ENCODE measurements at places on chromosomes 2 and 18.

DNA sequence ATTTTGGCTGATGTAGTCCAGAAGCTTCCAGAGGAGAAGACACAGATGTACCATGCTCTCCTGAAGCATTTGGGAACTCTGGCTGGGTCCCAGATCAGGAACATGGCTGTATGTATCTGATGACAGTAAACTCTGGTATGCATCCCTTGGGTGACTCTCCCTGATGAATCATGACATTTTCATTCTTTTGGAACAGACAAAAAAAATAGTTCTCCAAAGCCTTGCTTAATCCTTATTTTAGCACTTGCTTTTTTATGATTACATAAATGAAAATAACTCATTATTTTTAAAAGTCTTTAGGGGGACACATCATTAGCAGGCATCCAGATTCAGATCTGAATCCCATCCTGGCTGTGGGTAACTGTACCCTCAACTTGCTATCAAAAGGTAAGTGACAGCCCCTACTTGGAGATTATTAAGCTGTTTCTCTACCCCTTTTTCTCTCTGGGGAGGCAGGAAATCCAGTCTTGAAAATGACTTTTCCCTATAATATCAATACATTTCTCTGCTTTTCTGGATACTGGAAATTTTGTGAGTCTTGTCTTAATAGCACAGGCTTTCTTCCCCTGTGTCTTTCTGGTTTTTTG is 23.3 kb downstream of the AOX1 start:
- no peak for DNase-seq

DNA sequence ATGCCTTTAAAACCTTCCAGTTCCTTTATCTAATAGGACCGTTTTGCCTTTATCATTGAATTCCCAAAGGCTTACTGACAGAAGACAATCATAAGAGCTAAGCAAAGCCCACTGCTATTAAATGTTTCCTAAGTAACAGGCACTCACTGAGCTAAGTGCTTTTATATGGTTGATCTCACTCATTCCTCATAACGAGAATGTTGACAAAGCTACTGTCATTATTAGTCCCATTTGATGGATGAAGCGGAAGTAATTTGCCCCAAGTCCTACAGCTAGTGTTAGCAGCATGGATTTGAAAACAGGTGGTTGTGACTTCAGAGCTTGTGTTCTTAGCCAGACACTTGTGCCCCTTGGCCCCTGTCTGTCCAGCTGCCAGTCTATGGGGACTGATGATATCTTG is 134.8 kb upstream of the SERPINE2 start:
- DNase-seq = no peak

- DNase-seq = no peak
Measured at GRCh38 chr2:135785032-135785431, 43.4 kb downstream of the UBXN4 start.

DNA sequence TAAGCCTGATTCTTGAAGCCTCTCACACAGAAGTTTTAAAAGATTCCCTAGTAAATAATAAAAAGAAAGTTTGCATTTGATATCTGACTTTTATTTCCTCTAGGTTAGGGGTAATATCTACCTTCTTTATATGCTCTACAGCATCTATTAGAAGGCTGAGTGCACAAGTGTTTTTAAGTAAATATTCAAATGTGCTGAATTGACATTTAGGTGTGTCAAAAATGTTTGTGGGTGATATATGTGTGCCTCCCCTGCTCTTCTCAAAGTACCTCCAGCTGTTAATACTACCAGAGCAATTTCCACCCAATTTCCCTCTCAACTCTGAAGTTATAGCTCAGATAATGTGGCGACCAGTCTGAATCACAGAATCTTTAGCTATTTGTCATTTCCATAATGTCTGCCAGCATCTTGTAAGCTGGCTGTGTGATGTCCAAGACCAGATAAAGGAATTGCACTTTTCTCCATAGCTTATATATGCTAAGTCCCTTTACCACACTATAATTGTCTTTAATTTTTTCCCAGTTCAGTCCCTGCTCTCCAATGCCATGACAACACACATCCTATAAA is 24.4 kb upstream of the ERMN start:
- DNase-seq = no peak

- no peak for DNase-seq
Measured at GRCh38 chr2:46180189-46180588, 117.0 kb upstream of the EPAS1 start.
